ENCODE measurements at places on chromosomes 3 and 15.

- no peak for DNase-seq
Measured at GRCh38 chr3:37530047-37530697, 331.5 kb upstream of the CTDSPL start.

DNA sequence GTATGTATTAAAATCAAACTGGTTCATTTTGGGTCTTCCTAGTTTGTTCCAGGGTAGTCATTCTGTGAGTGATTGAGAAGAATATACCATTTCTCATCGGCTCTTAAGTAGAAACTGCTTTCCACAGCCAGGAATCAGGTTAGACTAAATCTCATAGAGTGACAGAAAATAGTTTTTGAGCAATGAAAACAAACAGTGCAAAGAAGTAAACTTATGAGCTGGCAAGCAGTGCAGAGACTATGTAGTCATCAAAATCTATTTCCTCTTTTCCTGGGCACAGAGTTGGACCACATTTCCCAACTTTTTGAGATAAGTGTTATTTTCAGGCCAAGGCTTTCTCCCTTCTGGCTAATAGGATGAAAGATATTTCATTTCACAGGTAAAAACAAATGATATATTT, 66.5 kb downstream of the UBE3A start:
- no peak for DNase-seq

- no peak for DNase-seq
Measured at GRCh38 chr3:169299129-169299528, 364.4 kb downstream of the MECOM start.

DNA sequence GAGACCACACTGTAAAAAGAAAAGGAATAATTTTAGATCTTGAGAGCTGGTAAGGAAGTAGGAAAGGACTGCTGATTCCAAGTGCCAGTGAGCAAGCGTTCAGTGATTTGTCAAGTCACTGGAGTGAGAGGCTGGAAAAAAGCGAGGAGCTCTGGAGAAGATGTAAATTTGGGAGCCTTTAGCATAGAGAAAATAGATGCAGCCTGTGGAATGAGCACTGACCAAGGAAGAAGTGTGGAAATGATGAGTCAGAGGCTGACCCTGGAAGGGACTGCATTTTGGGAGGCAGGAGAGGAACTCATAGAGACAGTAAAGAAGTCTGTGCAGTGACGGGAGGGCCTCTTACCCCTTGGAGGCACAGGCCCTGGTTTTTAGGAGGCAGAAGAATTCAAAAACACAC, 17.1 kb upstream of the ABTB1 start:
- DNase-seq = no peak

DNA sequence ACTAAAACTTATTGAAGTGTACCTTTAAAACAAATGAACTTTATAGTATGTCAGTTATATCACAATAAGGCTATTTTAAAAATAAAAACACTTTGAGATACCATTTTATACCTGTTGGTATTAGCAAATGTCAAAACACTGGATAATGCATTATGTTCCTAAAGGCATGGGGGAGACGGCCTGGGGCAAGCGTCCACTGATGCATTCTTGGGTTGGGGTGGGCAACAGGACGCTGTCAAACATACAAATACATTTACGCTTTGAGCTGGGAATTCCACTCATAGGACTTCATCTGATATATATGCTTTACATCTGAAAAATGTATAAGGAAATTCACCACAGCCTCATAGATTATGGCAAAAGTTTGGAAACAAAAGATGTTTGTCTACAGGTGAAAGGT, 7.6 kb upstream of the GATA2 start:
- no peak for DNase-seq

- no peak for DNase-seq
Measured at GRCh38 chr15:99436542-99437314, 129.1 kb upstream of the MEF2A start.

- no peak for DNase-seq
Measured at GRCh38 chr15:91821458-91821857, 32.0 kb upstream of the SLCO3A1 start.

DNA sequence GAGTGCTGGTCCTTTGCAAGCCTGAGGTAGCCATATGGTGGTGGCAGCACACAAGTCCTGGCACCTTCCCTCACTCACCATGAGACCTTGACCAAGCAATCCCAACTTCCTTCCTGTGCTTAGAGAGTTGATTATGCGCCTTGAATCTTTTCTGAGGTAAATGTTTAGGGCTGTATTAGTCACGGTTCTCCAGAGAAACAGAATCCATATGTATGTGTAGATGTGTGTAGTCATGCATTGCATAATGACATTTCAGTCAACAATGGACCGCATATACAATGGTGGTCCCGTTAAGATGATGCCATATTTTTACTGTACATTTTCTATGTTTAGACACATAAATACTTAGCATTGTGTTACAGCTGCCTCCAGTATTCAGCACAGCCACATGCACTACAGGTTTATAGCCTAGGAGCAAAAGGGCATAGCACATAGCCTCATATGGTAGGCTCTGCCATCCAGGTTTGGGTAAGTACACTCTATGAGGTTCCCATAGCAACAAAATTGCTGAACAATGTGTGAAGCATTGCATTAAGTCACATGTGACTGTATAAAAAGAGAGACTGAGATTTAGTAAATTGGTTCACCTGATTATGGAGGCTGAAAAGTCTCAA, 20.2 kb upstream of the NUP210 start:
- no peak for DNase-seq
